ENCODE measurements at places on chromosomes 1 and 21. TPM values are rescaled to one million over a fixed set of nuclear protein-coding genes. Genes with fewer than 3 reads are reported as not detected.

CFAP141 gene
- total RNA-seq, result not detected

PRAMEF7 gene
- not detected for total RNA-seq

GUK1 gene
- 211 TPM for total RNA-seq

RGS16 gene
- not detected for total RNA-seq

PEX14 gene
- total RNA-seq, result 24.6 TPM

IGSF3 gene
- 70.9 TPM for total RNA-seq

DAB1 gene
- not detected for total RNA-seq

USF1 gene
- total RNA-seq, result 84.2 TPM

TP73 gene
- not detected for total RNA-seq

GREM2 gene
- total RNA-seq, result not detected

RPL5 gene
- total RNA-seq, result 861 TPM

POTED gene
- total RNA-seq, result not detected

SAMD11 gene
- total RNA-seq, result not detected

CD1D gene
- 0.34 TPM for total RNA-seq

TAS1R1 gene
- total RNA-seq, result not detected

FCRL2 gene
- not detected for total RNA-seq

ESRRG gene
- total RNA-seq, result under 0.01 TPM

ZMPSTE24 gene
- 55.7 TPM for total RNA-seq

CELA2A gene
- total RNA-seq, result not detected

TFAP2E gene
- 0.31 TPM for total RNA-seq

TRIM46 gene
- 4.3 TPM for total RNA-seq

SPAG17 gene
- not detected for total RNA-seq

TMED5 gene
- total RNA-seq, result 71.2 TPM

SHE gene
- total RNA-seq, result 0.36 TPM

PGBD5 gene
- 3.6 TPM for total RNA-seq

PARS2 gene
- 9.1 TPM for total RNA-seq
